ENCODE measurements at places on chromosomes 13 and 19.

GRCh38 chr13:99968521-99969452 lies 2.8 kb downstream of the ZIC5 start:
- no peak for DNase-seq

- no peak for DNase-seq
Observed at GRCh38 chr13:50672025-50672424, 171.5 kb downstream of the DLEU7 start.

DNA sequence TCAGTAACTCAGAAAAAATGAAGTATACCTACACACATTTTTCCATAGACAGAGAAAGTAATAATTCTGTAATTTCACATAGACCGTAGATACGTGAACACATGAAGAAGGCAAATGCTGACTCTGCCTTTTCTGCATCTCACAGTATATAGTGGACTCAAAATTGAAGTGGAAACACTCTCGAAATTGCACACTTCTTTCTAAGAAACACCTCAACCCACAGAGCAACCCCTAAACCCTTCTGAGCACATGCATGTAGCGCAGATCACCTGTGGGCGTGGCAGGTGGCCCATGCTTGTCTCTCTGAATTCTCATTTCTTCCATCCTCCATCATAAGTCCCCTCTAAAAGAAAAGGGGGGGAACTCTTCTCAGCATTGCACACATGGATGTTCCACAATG lies 34.7 kb downstream of the COL4A1 start:
- DNase-seq: no peak

DNA sequence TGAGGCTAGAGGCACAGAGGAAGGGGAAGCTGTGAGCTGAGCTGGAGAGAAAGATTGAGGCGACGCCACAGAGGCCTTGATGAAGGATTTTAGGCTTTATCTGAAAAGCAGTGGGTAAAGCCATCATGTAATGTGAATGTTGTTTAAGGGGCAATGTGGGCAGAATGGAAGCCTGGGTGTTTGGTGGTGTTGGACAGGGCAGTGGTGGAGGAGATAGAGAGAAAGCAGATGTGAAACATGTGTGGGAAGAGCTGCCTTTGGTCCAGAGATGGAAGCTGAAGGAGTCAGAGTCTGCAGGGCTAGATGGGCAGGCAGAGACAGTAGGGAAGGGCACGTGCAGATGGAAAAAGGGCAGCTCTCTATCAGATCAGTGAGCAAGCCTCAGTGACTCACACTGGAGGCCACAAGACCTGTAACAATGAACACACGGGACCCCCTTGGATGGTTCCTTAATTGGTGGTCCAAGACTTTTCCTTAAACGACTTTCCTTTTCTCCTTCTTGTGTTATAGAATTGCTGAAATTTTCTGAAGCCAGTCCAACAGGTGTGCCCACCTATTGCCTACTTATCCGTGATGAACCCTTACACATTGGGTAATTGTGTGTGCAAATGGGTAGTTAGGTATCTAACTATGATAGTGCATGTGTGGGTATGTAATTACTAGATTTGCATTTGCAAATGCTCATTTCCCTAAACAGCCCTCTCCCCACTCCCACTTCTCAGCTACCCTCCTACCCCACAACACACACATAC lies 21.7 kb downstream of the ZNF536 start:
- DNase-seq: no peak

DNA sequence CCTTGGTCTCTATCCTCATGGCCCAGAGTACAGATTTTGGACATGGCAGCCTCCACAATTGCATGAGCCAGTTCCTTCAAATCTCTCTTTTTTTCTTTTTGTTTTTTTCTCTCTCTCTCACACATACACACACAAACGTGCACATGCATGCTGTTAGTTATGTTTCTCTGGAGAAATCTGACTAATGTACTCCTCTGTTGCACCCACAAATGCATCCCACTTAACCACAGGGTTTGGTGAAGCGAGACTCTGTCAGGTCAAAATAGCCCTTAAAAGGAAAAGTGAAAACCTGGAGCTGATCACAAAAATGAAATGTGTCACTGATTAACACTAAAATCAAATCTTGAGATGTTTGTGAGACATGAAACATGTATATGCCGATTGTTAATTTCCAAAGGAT lies 374.6 kb upstream of the ARGLU1 start:
- DNase-seq: no peak

- DNase-seq: peak; percentile 42
Observed at GRCh38 chr13:98476106-98476505, 100.8 kb downstream of the STK24 start.

DNA sequence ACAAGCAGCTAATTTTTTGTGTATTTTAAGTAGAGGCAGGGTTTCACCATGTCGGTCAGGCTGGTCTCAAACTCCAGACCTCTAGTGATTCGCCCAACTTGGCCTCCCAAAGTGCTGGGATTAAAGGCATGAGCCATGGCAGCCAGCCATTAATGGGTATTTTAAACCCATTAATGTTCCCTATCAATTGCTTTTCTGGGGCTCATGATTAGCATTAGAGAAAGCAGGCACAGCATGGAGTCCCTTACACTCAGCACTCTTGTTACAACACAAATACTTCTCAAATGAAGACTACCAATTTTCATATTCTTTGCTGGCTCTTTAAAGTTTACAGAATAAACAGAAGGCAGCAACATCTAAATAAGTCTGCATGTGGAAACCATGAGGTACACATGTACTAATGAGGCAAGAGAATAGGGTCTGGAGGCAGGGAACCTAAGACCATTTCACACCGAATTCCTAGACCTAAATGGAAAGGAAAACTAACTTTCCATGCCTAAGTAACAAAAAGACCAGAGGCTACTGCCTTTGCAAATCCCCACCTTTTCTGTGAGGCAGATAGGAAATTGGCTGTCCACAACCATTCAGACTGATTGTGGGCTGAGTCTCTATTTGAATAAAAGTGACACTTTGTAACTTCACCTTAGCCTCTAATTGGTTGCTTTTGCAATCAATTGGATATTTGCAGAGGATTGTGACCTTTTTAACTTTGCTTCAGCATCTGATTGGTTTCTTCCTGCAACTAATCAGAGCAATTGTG lies 21.2 kb downstream of the ZNF675 start:
- no peak for DNase-seq

GRCh38 chr19:7792281-7792680 lies 29.2 kb downstream of the CLEC4M start:
- DNase-seq: no peak

- DNase-seq: no peak
Observed at GRCh38 chr19:18424890-18425514, 5.8 kb downstream of the SSBP4 start.

GRCh38 chr13:60328073-60328472 lies 68.9 kb upstream of the TDRD3 start:
- no peak for DNase-seq

DNA sequence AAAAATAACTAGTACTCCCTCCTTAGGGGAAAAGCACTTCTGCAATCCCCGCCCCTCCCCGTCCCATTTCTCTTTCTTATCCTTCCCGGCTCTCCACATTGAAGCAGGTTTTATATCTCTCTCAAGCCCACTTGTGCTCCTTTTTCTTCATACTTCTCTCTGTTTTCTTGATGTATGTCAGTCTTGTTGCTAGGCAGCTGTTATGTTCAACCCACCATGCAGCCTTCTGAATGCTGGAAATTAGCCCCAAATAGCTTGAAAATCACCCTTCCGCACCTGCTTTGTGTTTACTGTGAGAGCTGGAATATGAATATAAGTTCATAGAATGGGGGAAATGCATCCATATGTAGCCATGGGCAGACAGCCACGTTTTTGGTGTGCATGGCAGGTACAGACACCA lies 461.4 kb downstream of the MYO16 start:
- no peak for DNase-seq

DNA sequence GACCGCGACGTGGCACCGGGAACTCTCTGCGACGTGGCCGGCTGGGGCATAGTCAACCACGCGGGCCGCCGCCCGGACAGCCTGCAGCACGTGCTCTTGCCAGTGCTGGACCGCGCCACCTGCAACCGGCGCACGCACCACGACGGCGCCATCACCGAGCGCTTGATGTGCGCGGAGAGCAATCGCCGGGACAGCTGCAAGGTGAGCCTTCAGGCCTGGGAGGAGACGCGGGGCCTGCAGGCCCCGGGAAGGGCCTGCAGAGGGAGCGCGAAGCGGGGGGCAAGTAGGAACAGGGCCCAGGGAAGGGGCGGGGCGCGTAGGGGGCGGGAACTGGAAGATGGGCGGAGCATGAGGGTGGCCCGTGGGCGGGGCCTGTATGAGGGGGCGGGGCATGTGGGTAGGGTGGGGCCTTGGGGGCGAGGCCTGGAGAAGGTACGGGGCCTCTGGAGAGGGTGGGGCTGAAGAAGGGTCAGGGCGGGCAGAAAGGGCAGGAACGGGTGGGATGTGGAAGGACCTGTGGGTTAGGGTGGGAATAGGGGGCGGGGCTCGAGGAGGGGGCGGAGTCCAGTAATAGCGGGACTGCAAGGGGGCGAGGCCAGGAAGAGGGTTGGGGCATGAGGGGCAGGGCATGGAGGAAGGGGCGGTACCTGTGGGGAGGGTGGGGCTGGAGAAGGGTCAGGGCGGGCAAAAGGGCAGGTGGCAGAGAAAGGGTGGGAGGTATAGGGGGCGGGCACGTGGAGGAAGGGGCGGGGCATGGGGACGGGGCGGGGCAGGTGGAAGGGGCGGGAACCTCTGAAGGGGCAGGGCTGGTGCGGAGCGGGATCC lies 2.5 kb downstream of the CFD start:
- DNase-seq: peak; percentile 61

GRCh38 chr19:13154911-13155471 lies 4.8 kb downstream of the IER2 start:
- DNase-seq: peak; percentile 70

GRCh38 chr19:18853755-18854427 lies 22.1 kb downstream of the UPF1 start:
- no peak for DNase-seq

- no peak for DNase-seq
Observed at GRCh38 chr13:28117689-28118377, 17.5 kb upstream of the FLT3 start.

DNA sequence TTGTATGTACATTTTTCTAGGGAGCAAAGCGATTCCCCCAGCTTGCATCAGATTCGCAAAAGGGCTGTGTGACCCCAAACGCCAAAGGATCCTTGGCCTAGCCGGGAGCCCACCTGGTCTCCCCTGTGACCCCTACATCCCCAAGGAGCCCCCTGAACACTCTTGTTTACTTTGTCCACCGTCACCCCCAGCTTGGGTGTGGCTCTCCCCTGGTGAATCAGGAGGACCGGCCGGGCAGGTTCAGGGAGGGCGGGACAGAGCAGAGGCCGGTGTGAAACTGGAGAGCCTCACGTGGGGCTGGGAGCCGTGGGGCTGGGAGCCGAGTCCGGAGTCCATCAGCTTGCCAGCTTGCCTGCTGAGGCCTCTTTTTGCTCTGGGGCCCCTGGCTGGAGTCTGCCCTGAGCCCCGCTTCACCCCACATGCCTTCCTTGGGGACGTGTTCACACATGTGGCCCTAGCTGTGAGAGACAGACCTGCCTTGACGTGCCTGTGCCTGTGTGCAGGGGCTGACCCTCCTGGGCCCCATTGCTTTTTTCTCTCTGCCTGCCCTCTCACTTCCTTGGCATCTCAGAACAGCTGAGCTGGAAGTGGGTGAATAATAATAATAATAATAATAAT lies 2.0 kb downstream of the ITPKC start:
- no peak for DNase-seq

- DNase-seq: no peak
Observed at GRCh38 chr13:99993660-99994637, 12.4 kb downstream of the ZIC2 start.

GRCh38 chr13:40496035-40496810 lies 170.2 kb downstream of the FOXO1 start:
- DNase-seq: no peak

DNA sequence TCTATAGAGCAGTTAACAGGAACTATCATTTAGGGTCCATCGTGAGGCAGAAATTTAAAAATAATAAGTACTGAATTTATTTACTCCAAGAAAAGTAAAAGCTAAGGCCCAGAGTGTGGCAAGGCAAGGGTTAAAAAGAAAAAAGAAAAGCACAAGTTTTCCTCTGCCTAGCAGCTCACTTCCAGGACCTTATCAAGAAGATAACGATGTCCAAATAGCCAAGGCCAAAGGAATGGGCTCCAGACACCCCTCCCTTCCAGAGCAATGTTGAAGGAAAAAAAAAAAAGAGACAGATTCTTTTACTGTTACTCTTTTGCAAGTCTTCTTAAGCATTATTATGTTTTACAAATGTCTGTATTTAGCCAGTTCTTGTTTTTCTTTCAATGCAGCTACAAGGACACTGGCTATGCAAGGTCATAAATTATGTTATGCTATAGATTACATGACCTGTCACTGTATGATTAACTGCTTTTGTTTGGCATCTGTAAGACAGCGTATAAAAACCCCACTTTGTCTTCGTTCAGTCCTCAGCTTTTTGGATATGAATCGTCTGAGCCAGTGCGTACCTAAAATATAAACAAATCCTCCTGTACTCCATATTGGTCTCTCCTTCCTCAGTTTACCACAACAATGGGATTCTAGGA lies 2.9 kb upstream of the ZNF700 start:
- no peak for DNase-seq

DNA sequence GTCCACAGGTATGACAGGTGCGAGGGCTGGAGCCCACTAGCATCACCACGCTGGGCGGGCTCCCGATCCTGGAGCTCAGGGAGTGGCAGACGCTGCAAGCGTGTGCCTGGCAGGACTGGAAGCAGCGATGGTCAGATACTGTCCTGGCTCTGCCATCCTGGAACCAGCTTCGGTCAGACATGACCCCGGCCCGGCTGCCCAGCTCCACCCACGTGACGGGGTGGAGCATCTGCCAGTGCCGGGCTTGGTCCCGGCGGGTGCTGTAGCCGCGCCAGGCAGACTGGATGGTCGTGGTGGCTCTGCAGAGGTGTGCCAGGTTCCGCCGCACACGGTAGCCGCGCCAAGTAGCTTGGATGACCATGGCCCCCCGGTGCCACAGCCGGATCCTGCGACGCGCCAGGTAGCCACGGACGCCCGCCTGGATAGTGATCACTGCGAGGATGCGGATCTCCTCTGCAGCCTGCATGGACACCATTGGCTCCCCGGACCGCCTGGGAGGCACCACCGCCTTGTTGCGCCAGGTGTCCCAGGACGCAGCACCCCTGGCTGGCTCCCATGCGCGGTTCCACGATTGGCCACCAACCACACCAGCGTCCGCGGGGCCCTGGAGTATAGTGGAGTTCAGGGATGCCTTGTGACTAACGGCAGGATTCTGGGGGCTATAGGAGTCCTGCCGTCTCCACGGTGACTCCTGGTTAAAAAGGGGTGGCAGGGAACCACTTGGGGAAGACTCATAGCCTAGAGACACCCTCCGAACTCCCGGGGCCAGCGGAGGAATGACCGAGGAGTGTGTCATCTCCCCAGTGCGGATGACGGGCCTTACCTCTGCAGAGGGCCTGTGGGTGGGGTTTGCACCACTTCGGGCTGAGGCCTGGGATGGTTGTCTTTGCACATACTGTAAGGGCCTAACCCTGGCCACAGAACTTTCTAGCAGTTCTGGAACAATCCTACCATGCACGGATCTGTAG lies 16.5 kb downstream of the IQCN start:
- no peak for DNase-seq

DNA sequence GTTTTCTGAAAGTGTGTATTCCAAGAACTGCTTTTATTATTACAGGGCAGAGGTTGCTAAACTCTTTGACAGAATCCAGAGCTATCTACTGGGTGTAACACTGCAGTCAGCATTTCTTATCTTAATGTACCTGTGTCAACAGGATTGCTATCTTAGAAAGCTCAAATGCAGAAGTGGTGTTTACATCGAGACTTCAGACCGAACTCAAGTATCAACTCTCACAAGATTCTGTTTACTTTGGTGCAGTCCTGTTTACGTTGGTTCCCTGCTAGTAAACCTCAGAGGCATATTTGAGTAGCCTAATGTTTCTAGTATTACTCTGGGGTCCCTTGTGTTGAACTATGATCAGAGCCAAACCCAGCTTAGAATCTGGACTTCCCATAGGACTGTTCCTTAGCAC lies 20.5 kb downstream of the SLC15A1 start:
- no peak for DNase-seq

- DNase-seq: no peak
Observed at GRCh38 chr19:1360818-1361461, 22.8 kb upstream of the NDUFS7 start.

Data from T follicular helper cell (primary cell).